Cortex of kidney (tissue), 1 donor: ENCODE measurements at places on chromosomes 4 and X.

DNA sequence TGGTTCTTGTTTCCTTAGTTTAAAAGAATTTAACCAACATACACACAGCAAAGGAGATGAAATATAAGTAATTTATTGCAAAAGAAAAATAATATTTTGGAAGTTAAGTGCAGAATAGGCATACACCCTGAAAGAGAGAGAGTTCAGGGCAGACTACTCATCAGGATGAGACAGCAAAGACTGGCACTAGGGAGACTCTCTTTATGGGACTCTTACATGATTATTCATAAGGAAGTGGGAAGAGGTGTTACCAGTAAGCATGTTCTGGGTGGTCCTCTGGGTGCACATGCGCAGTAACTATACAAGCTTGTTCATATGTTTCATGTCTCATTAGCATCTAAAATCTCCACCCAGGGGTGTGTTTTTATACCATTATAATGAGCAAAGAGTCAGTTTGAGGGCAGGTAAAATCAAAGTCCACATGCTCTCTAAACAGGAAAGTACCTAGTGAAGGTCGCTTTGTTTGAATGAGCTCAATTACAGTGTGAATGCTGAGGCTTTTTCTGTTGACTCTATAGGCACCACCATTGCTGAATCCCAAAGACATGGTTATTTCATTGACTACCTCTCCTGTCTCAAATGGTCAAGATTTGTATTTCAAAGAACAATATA, 38.2 kb upstream of the PRDM5 start:
- no peak for DNase-seq

- DNase-seq: no peak
Observed at GRCh38 chrX:154372612-154373022, 1.8 kb downstream of the FLNA start.

GRCh38 chrX:65522739-65523372, 11.7 kb downstream of the LAS1L start:
- DNase-seq: no peak

GRCh38 chr4:135777361-135777760, 1575.8 kb upstream of the PABPC4L start:
- no peak for DNase-seq

DNA sequence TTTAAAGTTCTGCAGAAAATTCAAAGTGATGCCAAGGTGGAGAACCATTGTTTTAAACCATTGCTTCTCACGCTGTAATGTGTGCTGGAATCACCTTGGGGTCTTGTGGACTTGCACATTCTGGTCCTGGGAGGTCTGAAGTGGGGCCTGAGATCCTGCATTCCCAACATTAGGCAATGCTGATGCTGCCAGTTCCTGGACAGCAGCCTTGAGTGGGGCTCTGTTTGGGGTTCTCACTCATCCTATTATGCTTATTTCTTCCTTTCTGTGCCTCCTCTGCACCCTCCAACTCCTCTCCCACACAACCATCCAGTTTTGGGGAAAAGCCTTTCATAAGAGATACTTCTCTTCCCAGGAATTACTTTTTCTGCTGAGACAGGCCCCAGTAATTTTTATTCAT, 44.2 kb upstream of the RASSF6 start:
- no peak for DNase-seq

- DNase-seq: no peak
Observed at GRCh38 chr4:181525634-181526033, 717.6 kb upstream of the TENM3 start.

GRCh38 chr4:72318421-72319170, 250.4 kb downstream of the ADAMTS3 start:
- no peak for DNase-seq

DNA sequence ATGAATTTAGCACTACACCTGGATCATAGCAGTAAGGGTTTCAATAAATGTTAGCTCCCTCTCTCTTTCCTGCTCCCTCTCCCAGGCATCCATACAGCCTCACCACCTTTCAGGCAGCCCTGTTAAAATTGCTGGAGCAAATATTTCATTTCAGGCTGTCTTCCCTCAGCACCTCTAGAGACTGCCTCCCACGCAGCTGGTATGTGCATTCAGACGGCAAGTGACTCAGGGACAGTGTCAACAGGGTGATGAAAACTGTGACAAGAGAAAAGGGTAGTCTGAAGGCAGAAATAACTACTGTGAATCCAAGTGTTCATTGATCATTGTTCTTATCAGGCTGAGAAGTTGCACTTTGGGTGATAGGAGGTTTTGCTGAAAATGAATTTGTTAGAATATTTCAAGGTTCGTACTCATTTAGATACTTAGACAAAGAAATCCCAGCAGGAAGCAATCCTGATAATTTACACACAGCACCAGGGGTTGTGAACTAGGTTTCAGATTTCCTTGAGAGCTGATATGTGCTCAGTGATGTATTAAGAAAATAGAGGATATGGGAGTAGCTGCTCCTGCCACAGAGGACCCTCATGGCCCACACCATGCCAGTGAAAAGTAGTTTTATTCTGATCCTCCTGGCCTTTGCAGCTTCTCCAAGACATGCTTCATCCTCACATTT, 424.2 kb downstream of the FGF13 start:
- DNase-seq: no peak

DNA sequence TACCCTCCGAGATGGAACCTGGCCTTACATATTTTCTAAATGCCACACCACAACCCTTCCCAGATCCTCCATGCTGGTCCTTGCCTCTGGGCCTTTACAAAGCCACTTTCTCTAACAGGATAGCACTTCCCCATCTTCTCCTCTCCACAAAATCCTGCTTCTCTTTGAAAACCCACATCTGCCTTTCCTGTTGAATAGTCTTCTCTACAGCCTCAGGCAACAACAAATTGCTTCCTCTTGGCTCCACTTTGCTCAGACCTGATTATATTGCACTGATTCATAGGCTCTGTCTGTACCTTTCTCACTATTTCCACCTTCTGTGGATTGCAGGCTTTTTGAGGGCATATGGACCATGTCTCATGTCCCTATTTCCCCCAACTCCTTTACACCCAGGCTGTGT, 203.7 kb upstream of the MBNL3 start:
- DNase-seq: no peak
